Right hindlimb (tissue), 1 donor: ENCODE measurements at places on chromosomes 6 and 20.

- DNase-seq = no peak
These were observed 73.2 kb downstream of the CDH22 start for GRCh38 chr20:46235077-46235476.

DNA sequence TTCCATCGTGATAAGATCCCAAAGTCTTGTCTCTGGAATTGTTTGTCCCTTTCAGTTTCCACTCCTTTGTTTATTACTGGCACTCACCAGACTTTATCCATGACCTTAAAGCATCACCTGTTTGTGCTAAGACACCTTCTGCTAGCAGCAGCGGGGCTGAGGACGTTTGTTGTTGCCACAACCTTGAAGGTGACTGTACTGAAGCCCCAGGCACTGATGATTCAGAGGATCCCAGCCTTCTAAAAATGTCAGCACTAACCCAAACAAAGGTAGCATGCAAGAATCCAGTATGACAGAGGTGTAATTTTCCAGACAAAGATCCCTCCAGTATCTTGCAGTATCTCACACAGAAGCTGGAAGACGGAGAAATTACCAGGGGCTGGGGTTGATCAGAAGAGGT, 28.9 kb upstream of the SMIM8 start:
- no peak for DNase-seq

DNA sequence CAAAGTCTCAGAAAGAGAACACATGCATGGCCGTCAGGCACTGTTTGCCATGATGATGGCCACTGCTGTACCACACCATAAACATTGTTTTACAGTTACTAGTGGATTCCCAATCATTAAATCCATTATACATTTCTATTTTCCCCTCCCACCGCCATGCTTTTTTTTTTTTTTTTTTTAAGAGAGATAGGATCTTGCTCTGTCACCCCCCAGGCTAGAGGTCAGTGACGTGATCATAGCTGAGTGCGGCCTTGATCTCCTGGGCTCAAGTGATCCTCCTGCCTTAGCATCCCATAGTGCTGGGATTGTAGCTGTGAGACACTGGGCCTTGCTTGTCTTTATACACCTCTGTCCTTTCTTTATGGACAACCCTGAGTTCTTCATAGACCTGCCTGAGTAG, 4.3 kb upstream of the BTN3A3 start:
- no peak for DNase-seq

DNA sequence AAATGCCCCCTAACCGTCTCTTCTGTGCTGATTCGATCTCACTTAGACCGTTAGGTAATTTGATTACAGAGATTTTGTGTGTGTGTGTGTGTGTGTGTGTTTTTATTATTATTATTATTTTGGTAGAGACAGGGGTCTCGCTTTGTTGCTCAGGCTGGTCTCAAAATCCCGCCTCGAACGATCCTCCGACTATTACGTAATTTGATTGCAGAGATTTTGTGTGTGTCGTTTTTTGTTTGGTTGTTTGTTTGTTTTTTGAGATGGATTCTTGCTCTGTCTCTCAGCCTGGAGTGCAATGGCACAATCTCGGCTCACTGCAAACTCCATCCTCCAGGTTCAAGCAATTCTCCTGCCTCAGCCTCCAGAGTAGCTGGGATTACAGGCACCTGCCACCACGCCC, 28.3 kb downstream of the FOXF2 start:
- DNase-seq = no peak

- DNase-seq = no peak
These were observed 419.3 kb upstream of the HS3ST5 start for GRCh38 chr6:114762145-114762544.

- DNase-seq = no peak
These were observed 2.8 kb upstream of the ASF1A start for GRCh38 chr6:118890997-118891790.

DNA sequence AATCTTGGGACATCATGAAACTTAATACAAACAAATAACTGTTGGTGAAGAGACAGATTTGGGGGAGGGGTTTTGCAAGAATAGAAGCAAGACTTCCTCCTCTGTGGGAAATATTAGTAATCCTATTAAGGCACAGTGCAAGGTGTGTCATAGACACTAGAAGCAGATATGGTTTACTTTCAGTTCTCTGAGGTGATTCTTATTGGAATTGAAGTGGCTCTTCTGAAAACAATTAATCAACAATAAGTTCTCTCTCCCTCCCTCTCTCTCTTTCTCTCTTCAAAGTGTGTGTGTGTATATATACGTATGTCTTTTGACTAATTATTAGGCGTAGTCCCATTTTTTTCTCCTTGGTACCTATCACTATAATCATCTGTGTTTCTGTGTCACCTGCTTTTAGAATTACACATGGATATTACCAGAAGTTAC, 99.8 kb downstream of the HIVEP2 start:
- DNase-seq = no peak

GRCh38 chr20:62205618-62206387, 14.3 kb downstream of the HRH3 start:
- peak; percentile 13 for DNase-seq

GRCh38 chr6:4965562-4966389, 38.1 kb downstream of the RPP40 start:
- no peak for DNase-seq
